Activated CD4-positive, alpha-beta T cell treated with anti-CD3 and anti-CD28 coated beads for 24 hours (primary cell): ENCODE measurements at places on chromosomes 4 and X.

GRCh38 chr4:3307891-3308575 lies 15.2 kb downstream of the RGS12 start:
- no peak for DNase-seq

DNA sequence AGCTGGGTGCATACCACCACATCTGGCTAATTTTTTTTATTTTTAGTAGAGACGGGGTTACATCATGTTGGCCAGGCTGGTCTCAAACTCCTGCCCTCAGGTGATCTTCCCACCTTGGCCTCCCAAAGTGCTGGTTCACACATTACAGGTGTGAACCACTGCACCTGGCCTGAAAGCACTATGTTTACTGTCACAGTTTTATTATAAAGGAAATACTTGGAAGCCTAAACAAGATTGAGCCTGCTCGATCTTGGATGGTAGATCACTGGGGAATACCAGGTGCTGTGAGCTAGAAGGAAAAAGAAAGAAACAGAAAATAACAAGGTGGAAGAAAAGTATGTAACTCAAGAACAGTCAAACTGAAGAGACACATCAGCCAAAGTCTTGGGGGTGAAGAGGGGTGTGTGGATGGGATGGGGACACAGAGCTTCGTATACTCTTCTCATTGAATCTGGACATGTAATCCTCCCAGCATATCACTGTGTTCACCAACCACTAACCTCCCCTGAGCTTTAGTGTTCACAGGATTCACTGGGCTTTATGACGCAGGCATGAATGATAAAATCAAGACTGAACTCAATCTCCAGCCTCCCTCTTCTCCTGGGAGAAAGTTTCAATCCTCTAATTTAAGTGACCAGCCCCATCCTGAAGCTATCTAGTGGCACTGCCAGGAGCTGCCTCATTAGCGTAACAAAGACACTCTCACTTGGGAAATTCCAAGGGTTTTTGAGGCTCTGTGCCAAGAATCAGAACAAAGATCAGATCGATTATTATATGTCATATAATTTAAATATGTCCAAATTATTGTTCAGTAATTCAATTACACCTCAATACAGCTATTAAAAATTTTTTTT lies 40.9 kb downstream of the PDS5A start:
- no peak for DNase-seq

DNA sequence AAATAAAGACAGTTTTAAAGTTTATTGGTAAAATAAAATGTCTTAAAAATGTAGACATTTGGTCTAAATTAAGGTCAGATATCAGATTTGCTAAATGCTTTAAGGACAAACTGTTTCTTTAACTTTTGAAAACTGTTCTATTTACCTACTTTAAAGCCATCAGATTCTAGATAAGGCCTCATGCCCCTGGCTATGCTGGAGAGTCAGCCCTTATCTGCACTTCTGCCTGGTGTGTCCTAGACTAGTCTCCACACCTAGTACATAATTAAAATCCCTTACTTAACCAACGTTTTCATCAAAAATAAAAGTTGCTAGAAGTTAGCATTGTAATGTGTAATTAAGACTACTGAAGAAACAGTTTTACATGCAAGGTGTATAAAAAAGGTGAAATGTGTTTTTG lies 25.6 kb downstream of the HSD17B11 start:
- DNase-seq, result no peak

GRCh38 chrX:101386542-101386885 lies 523 bp upstream of the BTK start:
- no peak for DNase-seq

DNA sequence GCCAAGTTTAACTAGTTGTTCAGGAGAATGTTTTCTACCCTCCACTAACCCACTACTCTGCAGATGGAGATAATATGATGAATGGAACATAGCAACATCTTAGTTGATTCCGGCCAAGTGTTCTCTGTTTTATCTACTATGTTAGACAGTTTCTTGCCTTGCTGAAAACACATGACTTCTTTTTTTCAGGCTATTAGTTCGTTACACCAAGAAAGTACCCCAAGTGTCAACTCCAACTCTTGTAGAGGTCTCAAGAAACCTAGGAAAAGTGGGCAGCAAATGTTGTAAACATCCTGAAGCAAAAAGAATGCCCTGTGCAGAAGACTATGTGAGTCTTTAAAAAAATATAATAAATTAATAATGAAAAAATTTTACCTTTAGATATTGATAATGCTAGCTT lies 13.3 kb downstream of the ALB start:
- DNase-seq, result no peak

DNA sequence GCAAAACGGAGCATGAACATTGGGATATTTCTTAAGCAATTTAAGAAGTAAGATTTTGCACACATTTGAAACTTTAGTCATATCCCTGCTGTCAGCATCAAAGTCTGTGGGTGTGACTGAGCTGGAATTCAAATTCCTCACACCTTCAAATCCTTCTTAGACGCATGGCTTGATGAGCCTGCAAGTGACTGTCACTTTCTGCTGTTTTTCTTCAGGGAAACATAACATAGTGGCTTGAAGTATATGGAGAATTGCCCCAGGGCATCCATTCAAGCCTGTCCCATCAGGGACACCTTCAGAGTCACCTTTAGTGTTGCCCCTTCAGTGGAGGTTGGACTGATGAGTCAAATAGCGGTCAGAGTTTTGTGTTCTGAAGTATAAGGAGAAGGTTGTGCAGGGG lies 17.4 kb downstream of the FHDC1 start:
- no peak for DNase-seq
